ENCODE measurements at places on chromosomes 16 and 17.

DNA sequence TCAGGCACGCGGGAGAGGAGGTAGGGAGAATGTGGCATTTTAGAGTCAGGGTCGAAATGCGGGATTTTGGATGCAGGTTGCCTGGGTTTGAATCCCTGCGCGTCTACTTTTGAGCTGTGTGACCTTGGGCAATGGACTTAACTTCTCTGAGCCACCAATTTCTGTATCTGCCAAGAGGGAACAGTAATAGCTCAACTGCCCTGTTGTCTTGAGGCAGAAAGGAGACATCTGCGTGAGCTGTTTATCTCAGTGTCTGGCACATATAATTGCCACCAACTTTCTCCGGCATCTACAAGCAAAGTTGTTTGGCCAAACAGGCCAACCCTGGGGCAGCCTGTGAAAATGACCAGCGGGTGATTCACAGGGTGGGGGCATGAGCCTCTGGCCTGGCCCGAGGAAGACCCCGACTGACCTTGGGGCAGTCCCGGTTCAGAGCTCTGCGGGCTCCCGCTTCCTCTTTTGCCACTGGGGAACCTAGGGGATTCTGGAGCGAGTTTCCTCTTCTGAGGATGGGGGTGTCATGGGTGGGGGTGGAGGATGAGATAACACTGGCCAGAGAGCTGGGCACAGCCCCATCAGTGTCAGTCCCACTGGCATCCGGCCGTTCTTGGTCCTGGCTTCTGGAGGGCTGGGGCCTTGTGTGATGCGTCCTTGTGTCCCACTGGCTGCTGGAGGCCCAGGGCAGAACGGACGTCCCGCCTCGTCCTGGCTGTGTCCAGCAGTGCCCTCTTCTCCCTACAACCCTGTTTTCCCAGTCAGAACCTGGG, 1.3 kb downstream of the SNN start:
- peak; percentile 99 for DNase-seq

GRCh38 chr17:17416007-17416399, 60.8 kb upstream of the MED9 start:
- DNase-seq: peak; percentile 69

- no peak for DNase-seq
Observed at GRCh38 chr16:75254359-75254837, 3.0 kb upstream of the BCAR1 start.

GRCh38 chr16:85415196-85416090, 197.7 kb upstream of the GSE1 start:
- no peak for DNase-seq

DNA sequence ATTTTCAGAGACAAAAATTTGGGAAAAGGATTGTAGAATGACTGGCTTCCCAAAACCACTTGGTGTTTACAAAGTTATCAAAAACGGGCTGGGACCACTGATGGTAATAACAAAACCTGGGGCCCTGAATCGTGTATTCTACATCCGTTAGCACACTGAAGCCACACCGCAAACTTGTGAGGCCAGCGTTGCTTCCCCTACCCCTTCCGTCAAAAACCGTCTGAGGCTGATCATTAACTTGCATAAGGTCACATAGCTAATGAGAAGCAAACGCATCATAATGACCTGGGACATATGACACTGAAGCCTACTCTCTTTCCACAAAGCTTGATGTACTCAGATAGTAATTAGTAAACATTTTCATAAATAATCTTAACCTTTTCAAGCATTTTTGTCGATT, 704.3 kb downstream of the MAF start:
- no peak for DNase-seq

DNA sequence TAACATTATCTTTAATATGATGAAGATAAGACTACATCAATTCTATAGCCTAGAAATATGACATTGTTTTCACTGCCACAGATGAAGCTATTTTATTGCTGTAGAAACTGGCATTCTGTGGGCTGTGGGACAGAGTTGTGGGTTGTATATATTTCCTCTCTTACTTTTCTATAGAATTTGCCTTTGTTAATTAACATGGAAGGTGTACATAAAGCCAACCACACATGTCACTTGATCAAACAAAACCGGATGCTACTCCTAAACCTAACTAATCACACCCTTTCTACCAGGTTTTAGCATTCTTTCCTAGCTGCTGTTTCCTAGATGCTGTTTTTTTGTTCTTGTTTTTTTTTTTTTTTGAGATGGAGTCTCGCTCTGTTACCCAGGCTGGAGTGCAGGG, 81.2 kb upstream of the ATP2A3 start:
- DNase-seq: no peak

DNA sequence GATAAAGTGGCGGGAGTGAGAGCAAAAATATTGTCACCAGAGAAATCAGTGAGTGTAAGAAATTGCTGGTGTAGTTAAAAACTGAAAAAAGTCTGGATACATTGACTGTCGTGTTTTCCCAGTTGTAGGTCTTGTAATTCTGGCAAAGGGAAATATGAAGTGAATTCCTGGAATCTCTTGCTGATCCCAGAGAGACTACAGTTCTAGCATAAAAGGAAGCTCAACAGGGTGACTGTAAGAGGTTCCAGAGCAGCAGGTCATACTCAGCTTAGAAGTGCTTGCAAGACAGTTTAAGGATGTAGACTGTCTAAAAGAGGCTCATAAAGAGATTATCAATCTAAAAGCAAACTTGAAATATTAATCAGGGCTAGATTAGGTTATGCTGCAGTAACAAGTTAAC, 290.8 kb upstream of the HSBP1 start:
- DNase-seq: no peak

GRCh38 chr16:77789085-77790008, 983 bp downstream of the VAT1L start:
- DNase-seq: no peak

GRCh38 chr17:43628089-43628650, 33.6 kb downstream of the MEOX1 start:
- DNase-seq: no peak

All from inflammatory macrophage treated with lipopolysaccharide for 4 hours (primary cell).